ENCODE measurements at places on chromosomes 2 and 18. TPM values are rescaled to one million over a fixed set of nuclear protein-coding genes. Genes with fewer than 3 reads are reported as not detected.

DNA sequence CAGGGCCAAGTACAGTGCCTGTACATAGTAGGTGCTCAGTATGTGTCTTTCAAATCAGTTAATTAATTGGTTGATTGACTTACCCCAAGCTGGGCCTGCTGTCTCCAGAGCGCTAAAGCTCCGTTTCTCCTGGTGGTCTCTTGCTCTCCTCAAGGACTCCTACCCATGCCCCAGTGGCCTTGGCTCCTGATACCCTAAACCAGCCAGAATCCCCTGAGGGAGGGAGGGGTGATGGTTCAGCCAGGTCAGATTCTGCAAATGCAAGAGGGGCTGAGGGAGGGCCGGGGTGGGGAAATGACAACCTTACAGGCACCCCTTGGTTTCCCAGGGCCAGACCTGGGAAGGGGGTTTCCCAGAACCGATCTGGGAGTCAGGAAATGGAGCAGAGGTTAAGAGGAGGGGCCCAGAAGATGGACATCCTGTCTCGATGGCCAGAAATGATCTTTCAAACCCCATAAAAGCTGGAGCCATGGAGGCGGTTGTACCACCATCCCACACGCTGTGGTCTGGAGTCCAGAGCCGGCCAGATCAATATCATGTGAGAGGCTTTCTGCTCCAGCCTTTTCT lies 209.1 kb downstream of the TNS1 start:
- no peak for DNase-seq

SNED1 gene
- 14.0 TPM for polyA plus RNA-seq

DNA sequence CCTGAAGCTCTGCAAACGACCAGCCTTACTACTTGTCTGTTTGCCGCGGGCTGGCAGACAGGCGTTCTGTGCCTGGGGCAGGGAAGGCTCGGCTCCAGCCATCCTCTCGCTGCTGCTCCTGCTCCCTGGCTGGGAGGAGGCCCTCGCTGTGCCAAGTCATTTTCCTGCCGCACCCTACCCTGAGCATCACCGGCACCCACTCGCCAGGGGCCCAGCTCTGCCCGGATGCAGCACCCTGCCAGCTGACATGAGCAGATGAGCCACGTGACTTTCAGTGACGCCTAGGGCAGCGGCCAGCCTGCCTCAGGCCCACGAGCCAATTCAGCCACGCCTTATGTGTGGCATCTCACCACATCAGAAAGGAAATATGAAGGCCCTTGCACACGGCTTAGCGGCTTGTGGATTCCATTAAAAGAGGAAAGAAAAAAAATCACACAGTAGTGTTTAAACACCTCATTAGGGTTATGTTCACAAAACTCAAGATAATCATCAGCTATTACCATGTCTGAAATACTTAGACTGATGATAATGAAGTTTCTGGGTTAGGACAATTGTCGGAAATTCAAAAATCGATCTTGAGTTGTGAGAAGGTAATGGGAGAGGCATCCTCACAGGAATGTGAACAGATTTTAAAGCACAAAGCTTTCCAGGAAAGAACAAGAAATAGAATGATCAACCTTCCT lies 250.5 kb downstream of the TWIST2 start:
- DNase-seq = no peak

- no peak for DNase-seq
These were observed 33.3 kb upstream of the TMEM87B start for GRCh38 chr2:112021781-112022231.

MATN3 gene
- 3.3 TPM for polyA plus RNA-seq
